NCI-H526 treated with DMSO at 0.1 percent for 48 hours (cell line): ENCODE measurements at places on chromosomes 11 and 22.

- no peak for DNase-seq
These were observed 116.7 kb upstream of the SERPIND1 start for GRCh38 chr22:20656902-20657836.

GRCh38 chr22:48089601-48090331, 1327.3 kb downstream of the TBC1D22A start:
- no peak for DNase-seq

GRCh38 chr11:2655834-2656622, 43.8 kb downstream of the KCNQ1OT1 start:
- peak; percentile 10 for DNase-seq

DNA sequence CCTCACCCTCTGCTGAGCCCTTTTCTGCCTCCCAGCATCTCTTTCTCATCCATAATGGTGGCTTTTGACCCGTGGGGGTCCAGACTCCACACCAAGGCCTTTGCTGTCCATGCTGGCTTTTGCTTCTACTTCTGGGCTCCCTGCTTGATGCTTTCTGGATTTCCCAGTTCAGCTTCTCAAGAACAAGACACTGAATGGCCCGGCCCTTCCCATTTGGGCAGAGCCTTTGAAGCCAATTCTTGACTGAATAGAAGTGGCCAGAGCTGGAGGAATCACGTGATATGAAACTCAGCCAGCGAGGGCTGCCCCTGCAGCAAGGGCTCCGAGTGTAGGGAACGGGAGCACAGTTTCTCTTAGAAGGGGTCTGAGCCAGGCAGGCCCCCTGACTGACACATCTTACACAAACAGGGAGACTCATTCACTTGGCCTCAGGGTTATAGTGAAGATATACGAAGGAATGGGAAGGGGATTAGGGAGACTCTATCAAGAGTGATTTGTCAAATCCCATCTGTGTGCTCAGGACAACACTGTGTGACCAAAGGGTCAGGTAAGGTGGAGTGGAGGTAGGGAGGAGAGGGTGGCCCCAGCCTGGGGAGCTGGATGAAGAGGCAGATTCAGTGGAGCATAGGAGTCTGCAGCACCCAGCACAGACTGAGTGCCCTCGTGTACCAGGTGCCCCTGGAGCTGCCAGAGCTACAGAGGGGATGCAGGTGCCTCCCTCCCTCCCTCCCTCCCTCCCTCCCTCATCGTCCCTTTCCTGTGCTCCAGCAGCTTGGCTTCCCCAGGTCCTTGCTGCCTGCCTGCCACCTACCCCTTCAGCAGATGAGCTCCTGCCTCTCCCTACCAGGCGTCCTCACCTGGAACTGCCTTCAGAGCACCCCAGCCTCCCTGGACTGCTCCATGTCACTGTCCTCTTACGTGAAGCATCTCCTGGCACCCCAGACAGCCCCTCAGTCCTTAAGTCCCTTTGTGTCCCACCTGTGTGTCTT, 106.0 kb downstream of the TRIM29 start:
- no peak for DNase-seq

DNA sequence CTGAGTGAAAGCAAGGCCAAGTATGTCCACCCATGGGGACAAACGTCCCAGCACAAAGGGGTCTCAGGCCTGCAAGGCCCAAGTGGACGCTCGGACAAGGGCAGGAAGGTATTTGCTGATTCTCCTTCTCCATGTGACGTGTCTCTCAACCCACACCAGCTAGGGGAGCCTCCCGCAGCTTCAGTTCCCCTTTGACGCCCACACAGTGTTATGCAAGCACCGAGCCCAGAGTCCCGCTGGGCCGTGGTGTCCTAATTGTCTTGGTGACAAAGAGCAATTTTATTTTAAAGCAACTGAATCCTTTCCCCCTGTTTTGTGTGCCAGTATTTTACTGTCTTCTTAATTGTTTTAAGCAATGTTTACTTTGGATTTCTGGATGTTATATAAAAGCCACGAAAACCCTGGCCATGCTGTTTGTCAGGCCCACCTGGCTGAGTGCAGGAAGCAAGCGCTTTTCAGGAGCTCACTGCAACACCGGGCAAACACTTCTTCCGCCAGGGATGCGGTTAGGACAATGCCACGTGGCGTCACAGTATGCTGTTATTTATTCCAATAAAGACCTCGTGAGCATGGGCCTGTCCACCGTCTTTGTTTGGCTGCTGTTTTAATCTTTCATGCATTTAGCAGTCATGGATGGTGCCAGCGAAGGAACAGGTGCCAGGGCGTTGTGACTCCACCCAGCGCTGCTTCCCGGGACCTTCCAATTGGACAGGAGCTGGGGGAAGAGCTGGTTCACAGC, 8.2 kb upstream of the PARVG start:
- no peak for DNase-seq

- DNase-seq: no peak
These were observed 43.9 kb upstream of the YPEL1 start for GRCh38 chr22:21779444-21779843.

DNA sequence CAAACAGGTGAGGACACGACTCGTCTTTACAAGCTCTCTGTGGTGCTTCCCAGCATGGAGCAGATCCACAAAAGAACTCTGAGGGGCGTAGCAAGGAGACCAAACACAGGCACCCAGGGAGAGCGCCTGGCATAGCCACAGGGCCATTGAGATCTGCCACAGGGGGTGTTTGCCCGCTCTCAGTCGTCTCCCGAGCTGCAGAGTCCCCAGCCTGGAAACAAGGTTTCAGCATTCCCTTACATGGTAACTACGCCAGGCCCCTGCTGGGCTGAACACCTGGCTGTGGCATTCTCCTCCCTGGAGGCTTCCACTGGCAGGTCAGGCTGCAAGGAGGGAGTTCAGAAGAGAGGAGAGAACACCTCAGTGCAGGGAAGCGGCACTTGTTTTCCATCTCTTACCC, 962.1 kb downstream of the NTM start:
- DNase-seq: no peak

DNA sequence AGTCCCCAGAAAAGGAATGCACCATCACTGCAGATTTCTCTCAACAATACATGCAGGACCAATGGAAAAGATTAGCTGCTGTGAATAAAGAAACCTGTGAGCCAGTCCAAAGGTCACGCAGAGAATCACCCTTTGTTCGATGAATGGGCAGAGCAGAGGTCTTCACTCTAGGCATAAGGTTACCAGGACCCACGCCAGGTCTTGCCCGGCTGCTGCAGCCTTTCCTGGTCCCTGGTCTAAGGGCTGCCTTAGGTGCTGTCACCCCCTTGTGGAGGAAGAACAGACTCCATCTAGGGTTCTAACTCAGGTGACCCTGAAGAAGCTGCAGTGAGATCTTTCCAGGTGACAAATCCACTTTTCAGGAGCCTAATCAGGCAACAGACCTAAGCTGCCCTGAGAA, 29.0 kb upstream of the NAP1L4 start:
- peak; percentile 50 for DNase-seq

DNA sequence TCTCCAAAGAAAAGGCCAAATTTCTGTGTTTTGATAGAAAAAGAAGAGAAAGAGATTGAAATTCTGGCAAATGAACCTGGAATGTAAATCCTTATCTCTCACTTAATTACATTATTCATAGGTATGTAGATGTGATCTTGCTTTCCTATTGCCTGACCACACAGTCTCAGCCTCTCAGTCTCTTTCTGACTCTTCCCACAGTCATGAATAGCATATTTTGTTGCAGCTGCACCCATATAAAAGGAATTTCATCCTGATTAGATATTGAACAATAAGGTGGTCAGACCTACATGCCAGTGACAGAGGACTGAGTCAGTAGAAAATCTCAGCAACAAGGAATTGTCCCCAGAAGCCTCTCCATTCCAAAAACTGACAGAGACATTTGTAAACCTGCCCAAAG, 62.9 kb upstream of the LRRC4C start:
- DNase-seq: no peak
